ENCODE measurements at places on chromosomes 12 and 14. TPM values are rescaled to one million over a fixed set of nuclear protein-coding genes. Genes with fewer than 3 reads are reported as not detected.
A peak's percentile ranks its signal among the peaks of the same experiment; 100 is the strongest.

The ZNF605 gene
- 6.2 TPM for total RNA-seq

The CDH24 gene
- total RNA-seq = 7.5 TPM

- DNase-seq = no peak
Observed at GRCh38 chr12:57483466-57483865, 3.8 kb upstream of the ARHGAP9 start.

GRCh38 chr12:78683031-78683430 is 181.5 kb upstream of the SYT1 start:
- no peak for DNase-seq

- DNase-seq = no peak
Observed at GRCh38 chr12:132170637-132171292, 26.5 kb downstream of the NOC4L start.

The REM2 gene
- total RNA-seq = not detected

DNA sequence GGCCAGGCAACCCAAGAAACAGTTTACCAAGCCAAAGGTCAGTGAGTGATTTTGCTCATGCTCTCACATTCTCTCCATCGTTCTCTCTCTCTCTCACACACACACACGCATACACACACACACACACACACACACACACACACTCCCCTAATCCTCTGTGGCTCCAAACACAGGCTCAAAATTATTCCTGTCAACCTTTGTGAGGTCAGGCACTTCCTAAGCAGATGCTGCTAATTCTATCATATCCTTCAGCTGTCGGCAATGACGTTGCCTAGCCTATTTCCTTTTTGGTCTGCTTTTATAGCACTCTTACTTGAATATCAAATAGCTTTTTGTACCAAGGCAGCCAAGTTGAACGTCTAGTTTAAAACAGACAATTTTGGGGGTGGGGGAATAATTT is 98.9 kb upstream of the EGLN3 start:
- DNase-seq = no peak

The INHBC gene
- total RNA-seq = not detected

GRCh38 chr12:116537101-116537904 is 21.9 kb upstream of the MAP1LC3B2 start:
- no peak for DNase-seq

GRCh38 chr12:54409267-54409666 is 9.8 kb downstream of the ITGA5 start:
- peak; percentile 77 for DNase-seq

- DNase-seq = no peak
Observed at GRCh38 chr12:18552829-18553228, 185.0 kb downstream of the PLCZ1 start.

- DNase-seq = no peak
Observed at GRCh38 chr14:28744126-28744525, 22.5 kb upstream of the FOXG1 start.

GRCh38 chr14:53325176-53325806 is 172.2 kb upstream of the DDHD1 start:
- DNase-seq = no peak

DNA sequence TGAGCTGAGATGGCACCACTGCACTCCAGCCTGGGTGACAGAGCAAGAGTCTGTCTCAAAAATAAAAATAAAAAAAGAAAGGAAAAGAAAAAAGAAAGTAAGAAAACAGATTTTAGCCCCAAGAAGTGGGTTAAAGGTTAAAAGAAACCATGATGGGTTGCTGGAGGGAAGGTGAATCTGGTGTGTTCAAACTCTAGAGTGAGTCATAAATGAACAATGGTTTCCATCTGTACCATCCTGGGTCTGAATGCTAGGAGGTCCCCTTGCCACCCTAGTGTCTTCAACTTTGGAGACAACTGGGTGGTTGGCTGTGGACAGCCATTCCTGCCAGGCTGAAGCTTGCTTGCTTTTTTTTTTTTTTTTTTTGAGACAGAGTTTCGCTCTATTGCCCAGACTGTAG is 1.6 kb upstream of the RPS26 start:
- DNase-seq = no peak

The HOXC12 gene
- total RNA-seq = not detected

- DNase-seq = no peak
Observed at GRCh38 chr12:50642035-50642451, 121.9 kb upstream of the ATF1 start.

The OR4E2 gene
- not detected for total RNA-seq

DNA sequence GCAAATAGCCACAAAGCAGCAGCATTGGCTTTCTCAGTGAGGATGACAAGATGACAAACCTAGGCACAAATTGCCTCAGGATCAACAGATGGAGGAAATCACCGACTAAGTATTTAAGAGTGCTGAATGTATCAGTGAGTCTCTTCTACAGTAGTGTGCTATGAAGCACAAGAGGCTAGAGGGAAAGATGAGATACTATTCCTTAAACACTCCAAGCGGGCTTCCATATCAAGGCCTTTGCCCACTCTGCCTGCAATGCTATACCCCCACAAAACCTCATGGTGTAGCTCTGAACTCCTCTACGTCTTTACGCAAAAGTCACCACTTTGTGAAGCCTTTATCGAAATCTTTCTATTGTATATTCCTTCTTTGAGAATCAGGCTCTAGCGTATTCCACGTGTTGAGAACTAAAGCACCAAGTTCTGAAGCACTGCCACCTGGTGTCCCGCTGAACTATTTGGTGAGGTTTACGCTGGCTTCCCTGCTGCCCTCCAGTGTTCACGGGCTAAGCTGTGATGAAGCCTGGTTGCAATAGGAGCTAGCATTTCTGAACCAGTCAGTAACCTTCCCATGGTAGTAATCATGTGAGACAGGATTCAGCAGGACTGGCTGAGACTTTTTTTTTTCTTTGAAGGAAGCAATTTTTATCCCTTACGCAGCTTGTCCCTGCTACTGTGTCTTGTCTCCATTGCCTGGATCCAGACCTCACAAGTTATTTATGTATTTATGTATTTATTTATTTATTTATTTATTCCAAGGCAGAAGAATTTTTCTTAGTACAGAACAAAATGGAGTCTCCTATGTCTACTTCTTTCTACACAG is 426.5 kb upstream of the OR4E1 start:
- DNase-seq = peak; percentile 87

Measured in sigmoid colon (tissue), 7 donors.